Regular cardiac myocyte (primary cell): ENCODE measurements at places on chromosomes 5 and 9. TPM values are rescaled to one million over a fixed set of nuclear protein-coding genes. Genes with fewer than 3 reads are reported as not detected.

CDKN2B-AS1 gene
- total RNA-seq = 1.5 and 3.7 TPM in 2 replicates

ADRA1B gene
- 0.19 and 0.56 TPM in 2 replicates for total RNA-seq

ZNF462 gene
- total RNA-seq = 8.6 and 13.2 TPM in 2 replicates

SLC6A3 gene
- total RNA-seq = not detected in 2 replicates

TMEM171 gene
- 5.6 and 9.0 TPM in 2 replicates for total RNA-seq

NSG2 gene
- total RNA-seq = under 0.01 TPM in 1 of 2 replicates, not detected in the other

BTNL8 gene
- total RNA-seq = not detected in 2 replicates

CNTNAP3B gene
- 18.9 and 49.7 TPM in 2 replicates for total RNA-seq

MOCS2 gene
- total RNA-seq = 43.4 and 45.8 TPM in 2 replicates

RPS14 gene
- 3,397 and 3,748 TPM in 2 replicates for total RNA-seq

SLC34A3 gene
- total RNA-seq = not detected in 2 replicates

PCDHGB3 gene
- total RNA-seq = 1.9 and 4.5 TPM in 2 replicates

FSD1L gene
- 3.4 and 3.6 TPM in 2 replicates for total RNA-seq

KLHL3 gene
- 2.9 and 3.1 TPM in 2 replicates for total RNA-seq

LCN9 gene
- total RNA-seq = not detected in 2 replicates

CAMSAP1 gene
- total RNA-seq = 14.9 and 24.9 TPM in 2 replicates

CSF1R gene
- total RNA-seq = 0.56 and 0.58 TPM in 2 replicates

ST8SIA4 gene
- total RNA-seq = 2.5 and 3.8 TPM in 2 replicates

PCDHB14 gene
- total RNA-seq = 0.58 and 2.5 TPM in 2 replicates

ITGA1 gene
- total RNA-seq = 28.9 and 92.2 TPM in 2 replicates

TPPP gene
- under 0.01 and 0.19 TPM in 2 replicates for total RNA-seq

RXRA gene
- 12.7 and 14.8 TPM in 2 replicates for total RNA-seq

TAF7 gene
- 90.2 and 102 TPM in 2 replicates for total RNA-seq

LHFPL2 gene
- total RNA-seq = 45.6 and 57.5 TPM in 2 replicates

OBP2B gene
- total RNA-seq = not detected in 2 replicates

ZNF366 gene
- under 0.01 TPM in 2 replicates for total RNA-seq
